ENCODE measurements at places on chromosomes 6 and 20.

GRCh38 chr6:93678841-93679454, 259.6 kb upstream of the EPHA7 start:
- no peak for DNase-seq

DNA sequence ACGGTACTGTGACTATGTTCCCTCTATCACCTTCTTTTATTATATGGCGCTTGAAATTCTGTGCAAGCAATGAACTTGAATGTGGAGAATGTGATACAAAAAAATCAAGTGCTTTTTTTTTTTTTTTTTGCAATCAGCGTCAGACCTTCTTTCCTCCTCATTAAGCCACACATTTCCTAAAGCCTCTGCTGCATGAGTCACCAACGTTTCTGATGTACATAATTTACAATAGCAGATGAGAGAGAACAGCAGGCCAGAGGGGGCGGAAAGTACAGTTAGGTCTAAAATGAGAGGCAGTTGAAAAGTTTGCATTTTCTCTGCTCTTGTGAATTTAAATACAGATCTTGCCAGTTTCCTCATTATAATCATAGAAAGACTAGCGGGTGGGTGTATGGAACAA, 114.6 kb upstream of the RIPOR2 start:
- peak; percentile 85 for DNase-seq

GRCh38 chr6:87628424-87628823, 38.5 kb downstream of the ORC3 start:
- DNase-seq: no peak

GRCh38 chr6:114580882-114581281, 238.1 kb upstream of the HS3ST5 start:
- no peak for DNase-seq

- no peak for DNase-seq
These were observed 77.5 kb upstream of the MRPS10 start for GRCh38 chr6:42295181-42295580.

DNA sequence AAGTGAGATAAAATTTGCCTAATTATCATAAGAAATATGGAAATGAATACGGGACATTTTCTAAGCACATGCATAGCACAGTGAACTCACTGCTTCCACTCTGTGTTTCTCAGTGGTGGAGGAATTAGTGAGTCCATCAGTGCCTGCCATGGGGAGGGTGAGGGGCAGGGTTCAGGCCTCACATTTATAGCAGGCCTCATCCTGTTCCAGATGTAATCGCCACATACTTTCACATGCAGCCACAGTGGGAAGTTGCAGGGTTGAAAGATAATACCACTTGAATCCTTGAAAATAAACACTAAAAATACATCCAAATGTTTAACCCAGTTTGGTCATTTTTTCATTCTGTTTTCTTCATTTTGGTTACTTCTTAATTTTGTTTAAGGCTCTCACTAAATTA, 29.9 kb upstream of the ANKEF1 start:
- no peak for DNase-seq

GRCh38 chr6:124960757-124961463, 1.3 kb upstream of the RNF217 start:
- peak; percentile 22 for DNase-seq

- peak; percentile 66 for DNase-seq
These were observed 10.4 kb upstream of the GCNT2 start for GRCh38 chr6:10510592-10511367.

- DNase-seq: peak; percentile 46
These were observed 915.2 kb downstream of the TFAP2A start for GRCh38 chr6:9499709-9500108.

GRCh38 chr6:12119085-12119588, 107.0 kb downstream of the HIVEP1 start:
- DNase-seq: no peak

- DNase-seq: no peak
These were observed 91.0 kb downstream of the SCP2D1 start for GRCh38 chr20:18904624-18905023.

DNA sequence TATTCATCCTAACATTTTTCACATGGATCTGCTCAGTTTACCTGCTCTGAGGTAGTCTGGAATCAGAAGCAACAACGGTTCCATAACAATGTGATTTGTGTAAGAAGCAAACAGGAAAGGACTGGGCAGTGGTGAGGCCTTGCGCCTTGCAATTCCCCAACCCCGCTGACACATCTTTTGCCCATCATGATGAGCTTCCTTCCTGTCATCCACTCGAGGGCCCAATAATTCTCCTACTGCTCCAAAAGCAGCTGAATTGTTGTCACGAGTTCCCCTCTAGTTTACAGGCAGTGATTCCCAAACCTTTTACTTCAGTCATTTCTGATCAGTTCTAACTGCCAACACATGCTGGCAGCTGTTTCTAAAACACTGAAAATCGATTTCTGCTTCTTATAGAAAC, 22.9 kb downstream of the STX7 start:
- DNase-seq: peak; percentile 38

- no peak for DNase-seq
These were observed 86.5 kb upstream of the CENPW start for GRCh38 chr6:126253431-126253830.

DNA sequence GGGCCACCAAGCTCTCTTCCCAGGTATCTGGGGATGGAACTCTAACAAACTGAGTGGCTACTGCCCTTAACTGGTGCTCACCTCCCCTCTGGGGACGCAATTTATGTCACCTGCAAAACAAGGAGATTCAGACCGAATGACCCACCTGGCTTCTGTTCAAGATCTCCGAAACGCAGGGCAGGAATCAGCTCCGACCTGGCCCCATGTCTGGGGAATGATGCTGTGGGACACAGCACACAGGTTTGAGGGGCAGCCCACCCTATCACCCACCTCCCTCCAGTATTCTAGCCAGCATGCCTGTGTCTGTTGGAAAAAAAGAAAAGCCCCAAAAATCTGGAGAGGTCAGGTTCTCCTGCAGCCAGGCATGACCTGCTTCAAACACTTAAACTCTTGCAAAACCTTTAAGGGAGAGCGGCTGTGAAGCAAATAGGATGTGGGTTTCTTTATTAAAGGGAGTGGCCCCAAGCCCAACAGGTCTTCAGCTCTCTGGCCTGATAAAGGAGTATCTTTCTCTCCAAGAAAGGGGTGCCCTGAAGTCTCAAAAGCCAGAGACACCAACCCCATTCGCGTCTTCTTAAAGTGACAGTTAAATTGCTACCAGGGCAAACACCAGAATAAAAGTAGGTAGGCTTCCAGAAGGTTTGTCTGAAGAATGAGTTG, 6.4 kb downstream of the PREX1 start:
- no peak for DNase-seq

- no peak for DNase-seq
These were observed 176.4 kb upstream of the UST start for GRCh38 chr6:148570456-148570855.

DNA sequence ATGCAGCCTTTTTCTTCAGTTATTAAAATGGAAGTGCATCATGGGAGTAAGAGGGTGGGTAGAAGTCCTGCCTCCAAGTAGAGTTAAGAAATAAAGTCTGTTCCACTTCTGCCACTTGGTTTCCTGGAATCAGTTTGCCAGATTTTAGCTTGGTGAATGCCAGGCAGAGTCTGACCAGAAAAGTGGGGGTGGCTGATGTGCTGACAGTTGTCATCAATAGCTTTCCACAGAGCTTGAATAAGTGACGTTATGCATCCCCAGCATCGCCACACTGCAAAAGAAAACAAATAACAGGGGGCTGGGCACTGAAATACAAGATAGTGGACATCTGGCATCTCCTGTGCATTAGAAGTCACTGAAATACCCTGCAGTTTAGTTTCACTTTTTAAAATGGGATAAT, 30.8 kb upstream of the CEP162 start:
- DNase-seq: no peak

DNA sequence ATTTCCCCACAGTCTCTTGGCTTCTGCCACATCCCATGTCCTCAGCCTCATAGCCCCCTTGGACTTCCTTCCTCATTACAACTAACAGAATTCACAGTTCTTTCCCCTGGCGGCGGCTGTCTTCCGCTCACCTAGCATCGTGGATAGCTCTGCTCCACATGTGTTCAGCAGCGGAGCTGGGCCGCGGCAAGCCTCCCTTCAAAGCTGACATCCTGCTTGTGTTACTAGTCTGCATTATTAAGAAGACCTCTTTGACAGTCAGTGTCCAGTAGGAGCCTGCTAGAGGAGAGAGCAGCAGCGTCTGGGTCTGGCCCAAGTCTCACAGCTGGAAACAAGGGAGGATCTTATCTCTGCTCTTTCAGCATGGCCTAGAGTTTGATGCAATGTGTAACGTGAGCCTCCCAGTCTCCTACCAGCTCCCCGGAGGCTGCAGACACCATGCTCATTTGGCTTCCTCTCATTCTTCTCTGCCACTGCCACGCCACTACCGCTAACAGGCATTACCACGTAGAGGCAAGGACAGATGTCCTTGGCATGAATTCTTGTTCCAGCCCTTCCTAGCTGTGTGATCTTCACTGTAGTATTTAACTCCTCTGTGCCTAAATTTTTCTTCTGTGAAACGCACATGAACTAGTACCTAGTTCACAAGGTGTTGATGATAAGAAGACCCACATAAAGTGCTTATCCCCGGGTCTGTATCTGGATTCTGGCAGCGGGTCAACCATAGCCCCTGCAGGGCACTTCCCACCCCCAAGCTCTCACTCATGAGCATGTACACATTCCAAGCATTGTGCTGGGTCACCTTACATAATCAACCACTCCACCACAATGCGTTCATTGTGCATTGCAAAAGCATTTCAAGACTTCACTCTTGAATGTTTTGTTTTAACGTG, 107.1 kb upstream of the BACH2 start:
- peak; percentile 60 for DNase-seq

DNA sequence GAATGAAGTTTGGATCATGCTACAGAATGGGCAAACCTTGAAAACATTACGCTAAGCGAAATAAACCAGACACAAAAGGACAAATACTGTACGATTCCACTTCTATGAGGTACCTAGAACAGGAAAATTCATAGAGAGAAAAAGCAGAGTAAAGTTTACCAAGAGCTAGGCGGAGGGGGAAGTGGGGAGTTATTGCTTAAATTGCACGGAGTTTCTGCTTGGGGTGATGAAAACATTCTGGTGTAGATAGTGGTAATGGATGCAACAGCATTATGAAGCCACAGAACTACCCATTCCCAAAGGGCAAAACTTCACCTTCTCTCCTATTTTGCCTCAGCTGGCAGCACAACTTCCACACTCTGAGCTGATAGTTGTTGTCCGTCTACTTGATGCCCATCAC, 6.4 kb upstream of the PDYN start:
- no peak for DNase-seq

- peak; percentile 17 for DNase-seq
These were observed 56.3 kb upstream of the EYA4 start for GRCh38 chr6:133184798-133185372.

DNA sequence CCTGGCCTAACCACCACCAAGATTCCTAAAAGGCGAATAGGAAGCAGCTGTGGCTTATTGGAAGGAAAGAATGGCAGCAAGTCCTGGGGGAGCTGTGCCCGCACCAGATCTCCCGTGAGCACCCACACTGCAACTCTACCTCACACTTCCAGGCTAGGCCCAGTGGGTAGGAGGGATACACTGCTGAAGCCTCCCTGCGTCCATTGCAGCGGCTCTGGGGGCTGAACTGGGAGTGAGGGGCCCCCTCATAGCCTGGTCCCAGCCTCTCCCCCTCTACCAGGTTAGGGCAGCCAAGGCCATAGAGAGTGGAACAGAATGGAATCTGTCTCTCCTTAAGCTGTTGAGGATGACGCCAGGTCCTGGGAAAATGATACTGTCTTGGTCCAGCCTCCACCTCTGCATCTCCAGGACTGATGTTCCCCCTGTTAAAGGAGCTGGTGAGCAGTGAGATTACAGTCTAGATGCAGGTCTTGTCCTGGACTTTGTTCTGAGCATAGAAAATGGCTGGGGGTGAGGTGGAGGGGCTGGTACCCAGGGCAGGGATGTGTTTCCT, 11.3 kb downstream of the CNPY3 start:
- DNase-seq: no peak

GRCh38 chr6:159983641-159984080, 14.8 kb downstream of the IGF2R start:
- DNase-seq: peak; percentile 58

DNA sequence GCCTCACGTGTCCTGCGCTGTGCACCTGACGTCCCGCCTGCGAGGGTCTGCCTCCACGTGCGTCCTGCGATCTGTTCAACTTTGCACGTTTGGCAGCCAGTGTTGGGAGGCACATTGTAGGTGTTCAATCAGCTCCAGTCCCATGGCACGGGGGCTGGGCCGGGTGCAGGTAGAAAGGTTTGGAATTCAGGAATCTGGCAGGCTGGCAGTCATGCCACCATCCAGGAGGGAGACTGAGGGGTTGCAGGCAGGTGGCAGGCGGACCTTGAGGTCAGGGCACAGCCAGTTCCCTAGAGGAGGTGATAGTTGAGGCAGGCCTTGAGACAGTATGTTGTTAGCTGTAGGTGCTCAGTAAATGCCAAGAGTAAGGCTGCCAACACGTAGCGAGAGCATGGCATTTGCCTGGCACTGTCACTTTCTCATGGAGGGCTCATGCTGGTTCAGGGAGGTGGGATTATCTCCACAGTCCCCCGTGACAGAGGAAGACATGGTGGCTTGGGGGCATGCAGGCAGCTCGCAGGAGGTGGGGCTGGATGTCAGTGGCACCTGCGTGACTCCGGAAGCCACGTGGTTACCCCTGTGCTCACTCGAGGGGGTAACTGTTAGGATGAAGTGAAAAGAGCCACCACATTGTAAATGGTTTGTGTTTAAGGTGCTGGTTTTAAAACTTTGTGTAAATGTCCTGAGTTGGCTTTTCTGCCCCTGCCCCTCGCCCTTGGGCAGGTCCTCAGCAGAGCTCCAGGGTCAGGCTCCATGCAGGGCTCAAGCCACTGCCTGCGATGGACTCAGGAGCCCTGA, 111.8 kb upstream of the FRMD1 start:
- no peak for DNase-seq

DNA sequence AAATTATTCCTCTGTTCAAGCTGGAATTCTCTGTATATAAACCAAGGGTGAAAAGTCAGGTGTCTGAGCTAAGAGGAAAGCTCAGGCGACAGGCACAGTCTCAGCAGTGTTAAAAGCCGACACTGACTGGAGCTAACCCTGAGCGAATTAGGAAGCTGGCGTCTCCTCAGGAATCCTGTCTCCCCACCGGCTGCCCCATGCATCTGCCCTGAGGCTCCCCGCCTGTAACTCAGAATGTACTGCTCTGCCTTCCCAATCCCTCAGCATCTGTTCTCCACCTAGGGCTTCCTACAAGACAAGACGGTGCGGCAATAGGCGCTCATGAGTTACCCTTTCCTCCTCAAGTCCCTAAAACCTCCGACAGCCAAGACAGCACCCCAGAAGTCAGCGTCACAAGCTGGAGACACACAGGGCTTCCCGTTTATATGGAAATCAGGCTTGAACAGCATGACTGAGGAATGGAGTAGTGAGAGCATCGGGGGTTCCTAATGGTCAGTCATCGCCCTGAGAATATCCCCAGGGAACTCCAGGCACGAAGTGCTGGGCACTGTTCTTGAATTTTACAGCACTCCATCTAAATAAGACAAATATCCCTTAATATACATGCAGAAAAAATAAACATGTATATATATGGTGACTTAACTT, 33.5 kb downstream of the WDR27 start:
- DNase-seq: no peak

DNA sequence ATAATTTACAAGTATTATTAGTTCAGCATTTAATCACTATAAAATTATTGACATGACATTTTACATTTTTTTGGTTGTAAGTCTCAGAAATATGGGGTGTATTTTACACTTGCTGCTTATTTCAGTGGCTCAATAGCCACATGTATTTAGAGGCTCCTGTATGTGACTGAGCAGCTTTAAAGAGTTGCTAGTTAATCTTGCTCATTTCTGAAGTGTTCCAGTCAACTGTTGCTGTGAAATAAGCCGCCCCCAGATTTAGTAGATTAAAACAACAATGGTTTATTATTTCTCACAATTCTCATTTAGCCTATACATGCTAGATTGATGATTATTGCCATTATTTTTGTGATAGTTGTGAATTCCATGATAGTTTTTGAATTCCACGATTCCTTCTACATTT, 23.0 kb downstream of the CD109 start:
- no peak for DNase-seq

Measured in EL (cell line).